ENCODE measurements at places on chromosomes 6 and 20.

GRCh38 chr6:113632220-113632864, 224.8 kb upstream of the MARCKS start:
- DNase-seq: peak; percentile 61

- no peak for DNase-seq
These were observed 153.2 kb downstream of the MAFB start for GRCh38 chr20:40535816-40536215.

- DNase-seq: no peak
These were observed 158.3 kb downstream of the HDGFL1 start for GRCh38 chr6:22727710-22728109.

GRCh38 chr20:32190616-32191415, 16.7 kb downstream of the PLAGL2 start:
- DNase-seq: peak; percentile 28

DNA sequence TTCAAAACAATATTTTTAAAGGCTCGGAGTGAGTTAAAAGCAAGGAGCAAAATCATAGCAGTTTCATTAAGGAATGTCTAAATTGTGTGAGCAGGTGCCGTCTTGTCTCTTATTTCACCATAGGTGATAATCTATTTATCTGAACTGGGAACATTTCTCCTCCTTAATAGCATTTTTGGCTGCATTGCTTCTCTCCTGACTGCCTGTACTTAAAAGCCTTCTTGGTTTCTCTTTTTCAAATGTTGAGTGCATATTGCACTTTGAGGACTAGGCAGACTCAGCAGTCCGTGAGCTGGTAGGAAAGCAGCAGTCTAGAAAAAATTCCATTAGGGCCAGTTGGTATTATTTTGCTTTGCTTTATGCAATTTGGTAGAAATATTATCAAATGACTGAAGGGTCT, 645.9 kb downstream of the GRIK2 start:
- no peak for DNase-seq

DNA sequence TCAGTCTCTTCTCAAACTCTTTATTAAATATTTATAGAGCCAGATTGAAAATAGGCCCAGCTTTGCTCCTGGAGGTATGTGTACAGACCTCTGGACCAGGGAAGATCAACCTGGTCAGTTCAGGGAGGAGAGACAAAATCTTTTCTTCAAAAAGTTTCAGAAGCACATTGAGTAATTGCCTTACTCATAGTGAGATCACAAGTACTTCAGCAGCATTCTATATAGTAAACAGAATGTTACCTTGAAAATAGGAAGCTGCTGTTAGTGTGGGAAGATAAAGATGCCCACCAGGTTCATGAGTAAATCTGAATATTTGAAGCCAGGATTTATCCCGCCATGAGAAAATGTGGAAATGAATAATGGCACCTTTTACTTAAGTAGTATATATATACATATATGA, 665.9 kb upstream of the CITED2 start:
- no peak for DNase-seq

- no peak for DNase-seq
These were observed 696 bp upstream of the SUPT3H start for GRCh38 chr6:45378334-45378926.

GRCh38 chr6:13297391-13297790, 30.9 kb downstream of the TBC1D7 start:
- DNase-seq: no peak

GRCh38 chr20:52787216-52787615, 184.9 kb upstream of the TSHZ2 start:
- no peak for DNase-seq

GRCh38 chr6:19665613-19665909, 171.6 kb upstream of the ID4 start:
- no peak for DNase-seq

- DNase-seq: no peak
These were observed 42.0 kb downstream of the EDN1 start for GRCh38 chr6:12331951-12332749.

DNA sequence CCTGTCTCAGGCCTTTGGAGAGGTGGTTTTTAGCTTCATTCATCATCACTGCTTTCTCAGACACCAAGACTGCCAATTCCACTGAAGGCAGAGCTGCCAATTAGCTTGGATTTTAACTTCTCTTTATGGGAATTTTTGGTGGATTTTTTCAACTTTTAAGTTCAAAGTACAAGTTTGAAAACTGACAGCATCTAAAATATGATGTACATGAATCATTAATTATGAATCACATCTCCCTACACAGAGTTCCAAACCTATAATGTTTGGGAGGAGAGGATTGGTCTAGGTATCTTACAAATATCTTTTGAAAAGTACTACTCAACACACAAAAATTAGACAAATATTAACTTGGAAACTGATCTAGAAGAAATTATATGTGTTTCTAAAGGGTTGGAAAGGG, 25.5 kb downstream of the CNKSR3 start:
- no peak for DNase-seq

DNA sequence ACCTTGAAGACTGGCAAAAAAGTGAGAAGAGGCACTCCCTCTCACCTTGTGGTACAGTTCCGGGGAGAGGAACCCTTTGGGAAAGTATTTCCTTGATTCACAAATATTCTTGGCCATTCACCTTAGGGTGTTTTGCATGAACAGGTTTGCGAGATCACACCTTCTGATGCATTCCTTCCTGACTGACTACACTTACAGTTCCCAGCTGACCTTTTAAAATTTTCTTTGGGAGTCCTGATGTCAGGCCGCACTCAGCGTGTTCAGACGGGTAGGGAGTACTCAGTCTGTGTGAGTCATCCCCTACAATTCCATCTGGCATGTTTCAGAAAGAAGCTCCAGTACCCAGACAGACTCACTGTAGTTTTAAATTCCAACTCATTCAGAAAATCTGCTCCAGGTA, 1.7 kb downstream of the ADGRF4 start:
- no peak for DNase-seq

GRCh38 chr20:3763671-3764601, 3.6 kb downstream of the ADISSP start:
- DNase-seq: no peak

GRCh38 chr6:73177221-73177944, 47.9 kb downstream of the KHDC1L start:
- no peak for DNase-seq

DNA sequence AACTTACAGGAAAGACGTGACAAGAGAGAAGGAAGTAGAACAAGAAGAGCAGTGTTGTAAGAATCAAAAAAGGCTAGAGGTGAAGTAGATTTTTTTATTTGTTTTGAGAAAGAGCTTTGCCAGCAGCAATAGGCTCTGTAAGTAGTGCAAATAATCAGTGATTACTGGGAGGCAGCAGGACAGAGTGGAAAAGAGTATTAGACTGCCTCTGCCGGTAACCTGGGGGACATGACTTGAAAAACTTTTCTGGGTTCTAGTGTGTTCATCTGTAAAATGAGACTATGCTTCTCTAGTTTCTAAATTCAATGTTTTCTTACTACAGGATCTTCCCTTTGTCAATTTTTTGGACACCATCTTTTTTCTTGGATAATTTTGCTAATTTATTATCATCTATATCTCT, 5.8 kb upstream of the IRAK1BP1 start:
- no peak for DNase-seq

DNA sequence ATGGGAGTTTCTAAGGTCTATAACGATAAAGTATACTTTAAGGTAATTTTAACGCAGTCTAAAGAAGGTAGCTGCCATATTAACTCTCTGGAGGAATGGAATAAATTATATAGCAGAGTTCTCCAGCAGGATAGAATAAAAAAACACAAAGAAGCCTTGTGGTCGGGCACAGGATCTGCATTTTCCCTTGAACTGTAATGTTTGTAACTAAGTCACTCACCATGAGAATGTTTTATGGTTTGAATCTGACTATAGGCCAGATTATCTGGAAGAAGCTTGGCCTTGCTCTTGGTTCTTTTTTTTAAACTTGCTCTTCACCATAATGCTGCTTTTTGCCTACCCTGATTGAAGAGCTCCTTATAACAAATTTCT, 238.8 kb upstream of the NOX3 start:
- no peak for DNase-seq

GRCh38 chr6:153044295-153044694, 41.8 kb upstream of the MTRF1L start:
- DNase-seq: no peak

DNA sequence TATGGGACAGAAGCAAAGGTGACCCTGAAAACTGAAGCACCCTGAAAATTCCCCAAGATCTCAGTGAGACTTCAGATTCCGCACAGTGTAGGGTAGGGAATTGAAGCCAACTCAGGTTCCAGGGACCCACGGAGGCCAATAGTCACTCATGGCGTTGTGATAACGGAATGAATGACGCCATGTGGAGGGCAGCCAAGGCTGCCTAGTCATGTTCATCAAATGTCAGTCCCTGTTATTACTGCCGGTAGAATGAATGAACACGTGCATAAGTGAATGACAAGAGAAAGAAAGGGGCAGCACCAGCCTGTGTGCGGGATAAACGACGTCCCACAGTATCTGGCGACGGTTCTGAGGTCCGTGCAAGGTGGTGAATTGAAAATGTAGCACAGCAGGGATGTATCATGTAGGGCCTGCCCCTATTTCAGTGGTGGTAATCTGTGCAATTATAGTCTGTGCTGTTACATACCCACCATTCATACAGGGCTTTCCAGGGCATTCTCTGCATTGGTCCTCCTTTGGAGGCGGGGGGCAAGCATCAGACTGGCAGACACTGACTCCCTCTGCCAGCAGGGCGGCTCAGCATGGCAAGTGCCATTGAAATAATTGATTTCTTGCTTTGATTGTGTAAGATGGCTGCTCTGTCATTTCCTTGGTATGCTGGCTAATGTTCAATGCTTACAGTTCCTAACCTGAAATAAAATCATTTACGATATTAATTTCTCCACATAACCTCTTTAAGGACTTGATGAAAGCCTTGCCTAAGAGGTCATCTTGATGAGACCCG, 386.9 kb downstream of the CDH4 start:
- DNase-seq: no peak

- peak; percentile 80 for DNase-seq
These were observed 117.5 kb downstream of the GPX5 start for GRCh38 chr6:28643017-28643740.

DNA sequence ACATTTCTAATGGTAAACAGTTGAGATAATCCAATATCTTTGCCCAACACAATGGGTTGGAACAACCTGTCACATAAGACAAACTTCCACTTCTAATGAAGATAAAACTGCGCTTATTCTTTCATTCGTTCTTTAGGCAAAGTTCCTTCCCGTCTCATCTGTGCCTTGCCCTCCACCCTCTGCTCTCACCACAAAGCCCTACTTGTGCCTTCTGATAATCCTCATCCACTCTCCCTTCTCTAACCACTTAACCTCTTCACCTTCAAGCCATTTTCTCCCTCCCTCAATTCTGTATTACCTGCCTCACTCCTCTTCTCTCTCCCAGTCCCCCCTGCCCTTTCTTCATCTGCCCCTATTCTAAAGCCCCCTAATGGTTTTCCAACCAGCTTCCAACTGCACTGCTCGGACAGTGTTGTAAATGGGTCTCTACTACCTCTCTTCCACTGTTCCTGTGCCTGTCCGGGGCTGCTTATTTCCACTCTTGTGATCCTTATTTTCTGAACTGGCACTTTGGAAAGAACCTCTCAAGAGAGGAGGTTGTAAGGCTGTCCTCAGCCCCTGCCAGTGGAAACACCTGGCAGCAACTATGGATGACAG, 62.9 kb upstream of the MYB start:
- DNase-seq: no peak

Data from stimulated activated CD4-positive, alpha-beta T cell treated with anti-CD3 and anti-CD28 coated beads, Interleukin-15, amount 100 ng/mL, for 24 hours (primary cell).